Endothelial cell of umbilical vein (primary cell): ENCODE measurements at places on chromosomes 4 and X. TPM values are rescaled to one million over a fixed set of nuclear protein-coding genes. Genes with fewer than 3 reads are reported as not detected.

The FABP2 gene
- not detected in 2 replicates for total RNA-seq

The F11 gene
- not detected in 2 replicates for total RNA-seq

The CCSER1 gene
- 0.92 and 1.8 TPM in 2 replicates for total RNA-seq

The SCARB2 gene
- total RNA-seq: 116 and 122 TPM in 2 replicates

The ZNF330 gene
- 31.0 and 34.2 TPM in 2 replicates for total RNA-seq
